ENCODE measurements at places on chromosomes 11 and 22. TPM values are rescaled to one million over a fixed set of nuclear protein-coding genes. Genes with fewer than 3 reads are reported as not detected.

- peak; percentile 16 for DNase-seq
Measured at GRCh38 chr11:34050581-34051348, 766 bp upstream of the CAPRIN1 start.

- DNase-seq = no peak
Measured at GRCh38 chr11:69400771-69401590, 80.5 kb upstream of the LINC01488 start.

GRCh38 chr11:64881476-64881875 is 3.1 kb upstream of the EHD1 start:
- DNase-seq = peak; percentile 73

DNA sequence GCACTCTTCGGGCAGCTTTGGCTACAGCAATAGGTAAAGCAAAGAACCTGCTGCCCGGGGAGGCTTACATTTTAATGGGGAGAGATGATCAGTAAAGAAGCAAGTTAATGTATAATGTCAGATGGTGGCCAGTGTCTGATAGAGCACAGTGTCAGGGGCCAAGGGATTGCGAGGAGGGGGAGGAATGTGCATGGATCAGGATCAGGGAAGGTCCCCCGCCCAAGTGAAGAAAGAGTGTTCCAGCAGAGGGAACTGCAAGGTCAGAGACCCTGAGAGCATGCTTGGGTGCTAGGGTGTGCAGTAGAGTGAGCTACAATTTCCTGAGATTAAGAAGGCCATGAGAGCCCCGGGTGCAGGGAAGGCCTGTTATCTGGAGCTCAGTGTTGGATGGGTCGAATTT is 39.7 kb downstream of the TIMP3 start:
- DNase-seq = no peak

GRCh38 chr11:13019313-13019712 is 10.2 kb downstream of the RASSF10 start:
- no peak for DNase-seq

WNT11 gene
- 2.9 TPM for total RNA-seq

DNA sequence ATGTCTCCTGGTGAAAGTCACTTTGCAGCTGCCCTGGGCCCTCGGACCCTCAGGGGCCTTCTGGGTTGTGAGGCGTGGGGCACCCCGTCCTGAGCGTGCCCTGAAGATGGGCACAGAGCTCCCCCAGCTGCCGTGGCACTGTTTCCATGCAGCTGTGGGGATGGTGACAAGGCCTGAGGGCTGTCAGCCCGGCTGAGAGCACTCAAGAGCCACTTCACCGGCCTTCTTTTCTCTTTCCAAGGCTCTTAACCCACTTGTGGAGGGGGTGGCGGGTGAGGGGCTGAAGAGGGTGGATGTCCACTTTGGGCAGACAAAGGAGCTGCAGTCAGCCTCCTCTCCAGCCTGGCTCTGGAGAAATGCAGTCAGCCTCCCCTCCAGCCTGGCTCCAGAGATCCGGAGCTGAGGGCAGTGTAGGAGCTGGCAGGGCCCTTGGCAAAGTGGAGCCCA is 239.5 kb downstream of the ST3GAL4 start:
- DNase-seq = no peak

DNA sequence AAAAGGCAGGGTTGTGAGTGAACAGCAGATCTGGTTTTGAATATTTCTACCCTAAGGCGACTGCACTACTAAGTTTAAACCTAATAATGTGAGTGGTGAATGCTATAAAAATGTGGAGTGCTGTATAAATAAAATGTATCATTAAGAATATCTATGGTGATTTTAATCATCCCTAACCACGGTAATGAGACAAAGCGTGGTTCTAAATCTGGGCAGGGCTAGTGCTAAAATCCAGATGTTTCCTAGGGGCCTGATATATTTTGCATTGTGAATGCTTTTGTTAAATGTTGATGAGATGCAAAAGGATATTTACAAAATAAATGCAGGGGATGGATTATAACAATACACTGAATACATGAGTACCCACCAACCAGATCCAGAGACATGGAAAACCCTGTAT is 58.1 kb downstream of the TSPAN18 start:
- DNase-seq = no peak

DNA sequence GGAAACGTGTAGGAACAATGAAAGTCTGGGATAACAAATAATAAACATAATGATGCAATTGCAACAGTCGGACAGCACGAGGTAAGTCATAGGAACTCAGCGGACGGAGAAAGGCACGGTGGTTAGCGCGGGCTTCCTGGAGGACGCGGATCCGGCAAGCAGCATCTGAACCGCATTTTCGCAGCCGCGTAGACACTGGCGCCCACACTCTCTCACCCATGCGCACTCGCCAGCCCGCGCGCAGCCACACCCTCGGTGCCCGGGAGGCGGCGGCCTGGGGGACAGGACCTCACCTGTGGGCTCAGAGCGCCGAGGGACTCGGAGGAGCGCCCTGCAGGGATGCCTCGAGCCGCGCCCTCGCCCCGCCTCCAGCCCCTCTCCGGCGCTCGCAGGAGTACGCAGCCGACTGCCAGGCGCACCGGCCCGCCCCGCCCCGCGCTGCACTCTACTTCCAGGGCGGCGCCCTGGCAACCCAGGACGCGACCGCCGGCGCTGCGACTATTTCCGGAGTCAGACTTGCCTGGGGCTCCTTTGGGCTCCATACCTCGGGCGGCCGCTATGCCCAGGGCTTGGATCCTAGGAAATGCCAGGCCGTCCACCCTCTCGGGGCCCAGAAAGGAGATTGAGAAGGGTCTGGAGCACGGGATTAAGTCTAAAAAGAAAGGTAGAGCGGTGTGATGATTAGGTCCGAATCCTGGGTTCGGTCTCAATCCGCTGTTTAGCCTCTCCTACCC is at the start of gene TTLL1:
TSS of gene TTLL1 (minus strand) at position 408 of the 734 bp plus-strand sequence. CDS start 13,805 bp downstream, outside the sequence.
- peak; percentile 91 for DNase-seq

DNA sequence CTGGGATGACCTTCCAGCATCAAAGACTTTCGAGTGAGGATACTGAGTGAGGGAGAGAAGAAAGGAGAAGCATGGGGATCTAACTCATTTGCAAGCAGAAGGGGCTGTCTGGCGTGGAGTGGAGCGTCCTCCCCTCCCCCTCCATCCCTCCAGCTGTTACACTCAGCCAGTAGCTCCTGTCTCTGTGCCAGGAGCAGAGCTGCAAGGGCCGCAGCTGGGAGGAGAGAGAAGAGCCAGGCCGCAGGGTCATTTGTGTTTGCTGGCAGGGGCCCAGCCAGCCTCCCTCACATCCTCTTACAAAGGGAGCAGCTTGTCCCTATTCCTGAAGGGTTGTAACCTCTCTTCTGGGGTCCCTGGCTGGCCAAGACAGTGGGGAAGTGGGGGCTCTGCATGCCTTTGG is 57.9 kb downstream of the NECTIN1 start:
- DNase-seq = peak; percentile 94

DNA sequence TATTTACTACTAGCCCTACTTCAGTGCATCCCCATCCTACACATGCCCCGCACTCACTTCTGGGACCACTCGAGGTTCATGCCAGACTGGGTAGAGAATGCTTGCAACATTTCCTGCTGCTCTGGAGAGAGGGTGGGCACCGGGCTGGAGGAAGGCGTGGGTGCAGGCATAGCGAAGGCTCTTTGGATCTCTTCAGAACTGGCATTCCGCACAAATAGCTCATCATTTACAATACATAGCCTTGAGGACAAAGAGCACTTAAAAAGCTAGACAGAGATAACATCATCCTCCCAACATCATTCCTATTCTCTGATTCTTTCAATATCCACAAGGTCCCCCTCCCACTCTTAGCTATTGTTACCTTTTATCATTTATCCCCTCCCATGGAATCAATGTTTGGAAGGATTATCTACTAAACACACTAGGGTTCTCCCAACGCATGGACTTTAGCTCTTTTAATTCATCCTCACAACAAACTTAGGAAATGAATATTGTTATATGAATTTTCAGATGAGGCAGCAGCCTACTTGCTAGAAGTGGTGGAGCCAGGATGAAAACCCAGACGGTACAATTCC is 2.5 kb upstream of the TMEM223 start:
- no peak for DNase-seq

DNA sequence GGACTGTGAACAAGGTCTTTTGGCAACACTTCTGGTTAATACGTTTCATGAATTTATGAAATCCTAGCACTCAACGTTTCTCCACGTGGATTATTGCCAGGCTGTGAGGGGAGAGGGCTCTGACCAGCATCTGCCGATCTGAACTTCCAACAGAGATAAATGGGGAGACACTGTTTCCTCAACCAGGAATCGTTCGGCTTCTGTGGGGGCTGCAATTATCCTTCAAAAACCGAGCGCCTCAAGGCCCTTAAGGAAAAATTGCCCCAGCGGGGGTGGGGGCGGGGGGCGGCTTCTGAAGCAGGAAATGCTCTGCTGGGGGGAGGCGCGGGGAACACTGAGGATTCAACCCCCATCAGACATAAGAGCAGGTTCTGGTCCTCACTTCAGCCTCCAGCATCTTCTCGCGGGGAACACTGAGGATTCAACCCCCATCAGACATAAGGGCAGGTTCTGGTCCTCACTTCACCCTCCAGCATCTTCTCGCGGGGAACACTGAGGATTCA is 155.6 kb downstream of the BRD1 start:
- no peak for DNase-seq

DNA sequence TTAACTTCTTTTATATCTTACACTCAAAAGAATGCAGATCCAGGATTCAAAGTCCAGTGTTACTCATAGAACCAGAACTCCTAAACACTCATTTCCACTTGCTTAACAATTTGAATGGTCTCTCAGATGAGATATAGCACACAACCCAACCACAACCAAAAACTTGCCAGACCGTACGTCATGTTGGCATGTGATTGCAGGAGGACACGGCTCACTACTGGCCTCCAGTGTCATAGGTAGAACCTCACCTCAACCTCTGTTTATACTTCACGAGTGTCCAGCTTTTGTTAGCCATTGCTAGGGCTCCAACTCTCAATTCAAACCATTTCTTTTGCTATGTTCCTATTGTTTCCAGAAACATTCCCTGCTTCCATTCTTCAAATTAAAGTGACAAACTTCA is 58.5 kb upstream of the PDGFD start:
- no peak for DNase-seq

GRCh38 chr11:100832829-100833228 is 145.7 kb downstream of the ARHGAP42 start:
- DNase-seq = no peak

DNA sequence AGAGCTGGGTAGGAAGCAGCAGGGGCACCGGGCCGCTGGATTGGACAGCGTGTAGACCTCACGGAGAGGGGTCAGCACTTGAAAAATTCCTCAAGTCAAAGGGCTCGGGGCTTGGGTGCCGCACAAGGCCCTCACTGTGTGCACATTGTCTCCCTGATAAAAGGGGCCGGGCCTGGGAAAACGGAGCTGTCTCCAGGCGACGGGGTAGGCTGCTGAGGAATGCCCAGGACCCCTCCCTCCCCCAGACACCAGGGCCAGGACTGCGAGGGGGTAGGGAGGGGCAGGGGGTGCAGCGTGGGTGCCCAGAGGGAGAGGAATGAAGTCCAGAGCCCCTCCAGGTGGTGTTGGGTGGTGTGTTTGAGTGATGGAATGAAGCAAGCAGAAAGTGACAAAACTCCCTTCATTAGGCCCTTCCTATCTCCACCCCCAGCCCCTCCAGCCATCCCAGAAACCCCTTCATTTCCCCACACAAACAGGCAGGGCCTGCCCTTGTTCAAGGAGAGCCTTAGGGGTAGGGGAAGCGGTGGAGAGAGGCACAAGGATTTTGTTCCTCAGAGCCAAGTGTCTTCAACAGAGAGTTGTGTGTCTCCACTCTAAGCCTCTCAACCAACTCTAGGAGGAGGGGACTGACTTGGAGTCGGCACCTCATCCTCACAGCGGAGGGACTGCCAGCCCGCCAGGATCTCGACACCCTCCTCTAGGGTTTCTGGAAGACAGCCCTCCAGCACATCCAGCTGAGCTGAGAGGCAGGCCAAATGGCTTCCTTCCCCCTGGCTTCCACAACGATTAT is 63.9 kb downstream of the SYN3 start:
- no peak for DNase-seq

DNA sequence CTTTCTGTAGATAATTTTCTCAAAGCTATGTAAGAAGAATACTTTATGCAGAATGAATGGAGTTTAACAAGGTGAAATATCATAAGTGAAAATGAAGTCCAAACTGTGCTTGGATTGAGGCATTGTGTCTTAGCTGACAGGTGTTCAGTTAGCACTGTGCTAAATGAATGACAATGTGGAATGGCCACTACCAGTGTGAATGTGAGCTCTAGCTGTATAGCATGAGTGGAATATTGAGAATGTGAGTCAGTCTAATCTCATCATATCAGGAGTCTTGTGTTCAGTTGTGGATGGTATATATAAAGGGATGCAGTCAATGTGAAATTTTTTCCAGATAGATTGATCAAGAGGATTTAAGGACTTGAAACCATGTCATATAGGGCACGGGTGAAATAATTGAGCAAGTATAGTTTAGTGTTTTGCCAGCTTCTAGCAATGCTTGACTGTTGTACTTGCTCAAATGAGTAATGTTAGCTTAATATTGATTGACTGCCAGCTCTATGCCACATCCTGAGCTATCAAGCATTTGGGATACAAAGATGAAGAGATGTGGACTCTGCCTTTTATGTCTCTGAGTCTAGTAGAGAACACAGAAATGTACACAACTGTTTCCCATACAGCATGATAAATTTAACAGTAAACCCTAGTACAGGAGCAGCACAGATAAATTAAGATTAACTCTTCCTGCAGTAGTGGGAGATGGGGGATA is 10.6 kb upstream of the RAG2 start:
- DNase-seq = no peak

ADORA2A gene
- total RNA-seq = 0.48 TPM

LIF gene
- total RNA-seq = 1.7 TPM

CCDC89 gene
- total RNA-seq = 10.8 TPM

LSP1 gene
- 85.5 TPM for total RNA-seq

- DNase-seq = no peak
Measured at GRCh38 chr22:29937940-29938693, 55.1 kb downstream of the MTMR3 start.

MS4A6A gene
- total RNA-seq = 41.7 TPM

- DNase-seq = peak; percentile 93
Measured at GRCh38 chr11:44797886-44798606, 71.3 kb downstream of the TSPAN18 start.

TYMP gene
- total RNA-seq = 89.8 TPM

- DNase-seq = no peak
Measured at GRCh38 chr11:66641834-66642233, 3.3 kb downstream of the RBM4 start.

TTC38 gene
- total RNA-seq = 20.7 TPM

PLAAT3 gene
- total RNA-seq = 7.5 TPM

DNA sequence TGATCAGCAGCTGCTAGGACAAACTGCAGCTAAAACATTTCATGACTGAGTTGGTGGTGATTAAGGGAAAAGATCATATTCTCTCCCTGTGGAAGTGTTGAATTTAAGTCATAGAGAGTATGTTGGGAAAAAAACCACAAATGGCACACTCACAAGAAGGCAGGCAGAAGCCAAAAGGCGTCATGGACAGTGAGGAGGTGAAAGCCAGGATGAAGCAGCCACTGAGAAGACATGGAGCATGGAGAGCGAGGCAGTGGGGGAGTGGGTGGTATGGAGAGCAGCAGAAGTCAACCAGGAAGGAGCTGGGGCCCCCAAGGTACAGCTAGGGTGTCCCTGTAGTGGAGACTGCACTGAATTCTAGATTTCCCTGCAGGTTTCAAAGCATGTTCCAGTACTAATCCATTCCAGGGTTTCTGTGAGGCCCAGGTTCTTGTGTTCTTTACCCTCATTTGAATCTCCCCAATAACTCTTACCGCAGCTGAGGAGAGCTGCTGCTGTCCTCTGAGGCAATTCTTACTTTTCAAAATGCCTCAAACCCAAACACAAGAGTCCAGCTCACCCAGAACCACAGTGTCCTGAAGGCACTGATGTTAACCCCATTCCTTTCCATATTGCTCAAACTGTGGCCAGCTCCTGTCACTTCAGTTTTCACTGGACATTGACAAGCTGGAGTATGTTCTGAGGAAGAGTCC is 191.8 kb upstream of the E2F8 start:
- peak; percentile 13 for DNase-seq

- DNase-seq = no peak
Measured at GRCh38 chr11:27437829-27438594, 34.6 kb downstream of the LGR4 start.

All from umbilical cord (tissue), 2 donors.